ENCODE measurements at places on chromosomes 3 and 15.
A peak's percentile ranks its signal among the peaks of the same experiment; 100 is the strongest.

GRCh38 chr15:91065505-91065904, 34.6 kb upstream of the SV2B start:
- DNase-seq = no peak

GRCh38 chr15:41554915-41555314, 4.1 kb upstream of the TYRO3 start:
- DNase-seq = no peak

GRCh38 chr3:156750191-156750873, 75.8 kb upstream of the LEKR1 start:
- DNase-seq = no peak

DNA sequence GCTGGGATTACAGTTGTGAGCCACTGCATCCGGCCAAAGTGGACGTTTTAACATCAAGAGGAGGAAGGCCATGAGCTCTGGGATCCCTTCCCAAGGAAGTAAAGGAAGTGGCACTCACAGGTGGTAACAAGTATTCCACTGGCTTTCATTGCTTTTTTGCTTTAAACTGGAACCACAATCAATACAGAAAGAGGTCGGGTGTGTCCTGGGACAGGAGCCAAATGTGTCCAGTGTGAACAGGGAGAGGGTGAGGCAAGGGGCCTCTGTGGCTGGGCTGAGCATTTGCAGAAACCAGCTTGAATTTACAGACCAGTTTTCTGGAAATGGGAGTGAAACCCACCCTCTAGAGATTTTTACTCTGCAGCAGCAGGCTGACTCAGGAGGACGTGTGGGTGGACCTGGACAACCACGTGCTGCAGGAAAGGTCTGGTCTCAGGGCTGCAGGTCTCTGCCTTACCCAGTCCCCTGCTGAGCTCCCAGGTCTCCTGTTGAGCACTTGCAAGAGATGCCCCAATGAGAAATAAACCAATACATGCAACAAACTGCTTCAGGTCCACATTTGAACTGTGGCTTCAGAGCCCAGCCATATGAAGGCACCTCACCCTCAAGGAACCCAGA, 42.8 kb upstream of the TMEM115 start:
- DNase-seq = no peak

GRCh38 chr3:3107181-3107580, 3.0 kb downstream of the IL5RA start:
- DNase-seq = no peak

- DNase-seq = no peak
These were observed 195.7 kb downstream of the KCNAB1 start for GRCh38 chr3:156316076-156316475.

DNA sequence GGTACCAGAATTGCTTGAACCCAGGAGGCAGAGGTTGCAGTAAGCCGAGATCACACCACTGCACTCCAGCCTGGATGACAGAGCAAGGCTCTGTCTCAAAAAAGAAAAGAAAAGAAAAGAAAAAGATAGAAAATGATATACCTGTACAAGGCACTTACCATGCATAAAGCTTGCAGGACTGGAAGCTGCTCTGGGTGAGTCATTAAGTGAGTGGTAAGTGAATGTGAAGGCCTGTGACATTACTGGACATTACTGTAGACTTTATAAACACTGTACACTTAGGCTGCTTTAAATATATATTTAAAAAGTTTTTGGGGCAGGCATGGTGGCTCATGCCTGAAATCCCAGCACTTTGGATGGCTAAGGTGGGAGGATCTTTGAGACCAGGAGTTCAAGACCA, 99.2 kb downstream of the SLMAP start:
- no peak for DNase-seq

GRCh38 chr3:113953677-113954076, 5.9 kb downstream of the ZDHHC23 start:
- DNase-seq = no peak

DNA sequence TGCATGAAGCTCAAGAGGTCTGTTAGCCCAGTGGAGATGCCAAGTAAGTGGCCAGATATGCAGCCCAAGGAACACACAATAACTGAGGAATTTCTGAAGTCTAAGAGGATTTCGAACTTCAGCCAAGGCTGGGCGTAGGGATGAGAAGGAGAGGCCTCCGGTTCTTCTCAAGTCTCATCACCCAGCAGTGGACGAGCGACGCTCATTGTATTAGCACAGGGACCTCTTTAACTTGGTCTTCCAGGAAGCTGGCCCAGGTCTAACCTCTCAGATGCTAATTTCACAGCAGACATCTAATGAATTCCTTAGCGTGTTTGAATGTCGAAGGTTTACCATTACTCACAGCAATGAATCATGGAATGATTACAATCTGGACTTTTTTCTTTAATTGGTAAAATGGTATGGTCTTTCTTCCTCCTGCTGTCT, 85.0 kb downstream of the HES1 start:
- DNase-seq = no peak

- DNase-seq = no peak
These were observed 61.4 kb downstream of the IGF2BP2 start for GRCh38 chr3:185763347-185764005.

- DNase-seq = no peak
These were observed 6.6 kb downstream of the RHO start for GRCh38 chr3:129535075-129535474.

DNA sequence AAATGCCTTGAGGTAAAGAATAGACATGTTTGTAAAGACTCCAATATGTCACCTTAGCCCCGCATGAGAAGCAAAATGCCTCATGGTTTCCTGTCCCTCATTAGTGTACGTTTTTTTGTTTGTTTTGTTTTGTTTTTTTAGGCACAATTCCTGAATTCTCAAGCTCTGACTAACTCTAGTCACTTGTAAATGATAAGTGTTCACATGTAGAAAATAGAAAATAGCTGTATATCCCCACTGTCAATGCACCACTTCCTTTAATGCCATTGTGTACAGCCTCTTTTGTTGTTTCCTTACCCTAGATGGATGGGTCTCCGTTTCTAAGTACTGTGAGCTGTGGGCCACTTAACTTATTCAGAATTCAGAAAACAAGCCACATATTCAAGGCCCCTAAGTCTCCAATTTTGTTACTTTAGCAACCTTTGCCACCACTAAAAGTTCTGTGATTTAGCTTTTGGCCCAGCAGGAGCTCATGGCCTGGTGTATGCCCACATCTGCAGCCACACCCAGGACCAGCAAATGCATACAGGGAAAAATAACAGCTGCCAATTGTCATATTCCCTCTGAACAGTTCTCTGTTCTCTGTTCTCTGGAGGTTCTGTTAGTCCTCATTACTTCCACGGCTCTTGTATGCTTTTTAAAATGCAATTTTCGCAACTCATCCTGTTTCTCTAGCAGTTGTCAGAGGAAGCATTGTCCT, 655.5 kb downstream of the GBE1 start:
- DNase-seq = no peak

- DNase-seq = no peak
These were observed 39.0 kb downstream of the TSC22D2 start for GRCh38 chr3:150447084-150447483.

DNA sequence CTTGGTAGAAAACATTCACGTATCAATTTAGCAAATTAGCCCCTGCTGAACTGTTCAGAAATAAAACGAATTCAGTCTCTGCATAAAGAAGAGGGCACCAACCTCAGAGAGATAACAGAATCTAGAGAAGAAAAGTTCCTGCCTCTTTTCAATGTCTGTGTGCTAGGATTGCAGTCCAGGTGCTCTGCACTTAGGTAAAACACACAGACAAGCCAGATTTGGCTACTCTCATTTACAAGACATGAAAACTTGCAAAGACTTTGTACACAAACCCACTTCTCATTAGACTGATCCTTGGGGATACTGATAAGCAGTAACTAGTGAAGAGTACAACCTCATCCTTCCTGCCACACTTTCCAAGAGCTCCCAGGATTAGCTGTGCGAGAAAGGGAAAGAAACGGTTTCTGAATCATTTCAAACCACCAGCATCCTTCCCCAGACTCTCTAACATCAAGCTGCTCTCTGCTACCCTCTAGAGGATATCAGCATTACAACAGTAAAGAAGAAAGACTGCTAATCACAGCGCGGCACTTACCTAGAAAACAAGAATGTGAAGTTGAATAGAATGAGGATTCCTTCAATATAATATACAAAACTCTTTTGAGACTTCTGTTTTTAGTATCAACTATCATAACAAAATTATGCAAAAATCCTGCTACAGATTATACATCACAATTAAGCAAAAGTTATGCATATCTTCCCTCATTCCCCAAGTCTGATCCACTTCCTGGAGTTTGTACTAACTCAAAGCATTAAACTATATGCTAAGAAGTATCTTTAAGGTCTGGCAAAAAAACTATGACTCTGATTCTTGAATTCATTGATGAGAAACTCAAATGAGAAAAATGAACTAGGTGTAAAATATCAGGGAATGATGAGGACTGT, 306.4 kb downstream of the MAGI1 start:
- DNase-seq = peak; percentile 6

GRCh38 chr15:39960411-39960810, 26.5 kb downstream of the EIF2AK4 start:
- no peak for DNase-seq

- no peak for DNase-seq
These were observed 75.1 kb upstream of the OSTN start for GRCh38 chr3:191123946-191124345.

- no peak for DNase-seq
These were observed 149.2 kb upstream of the CTNNB1 start for GRCh38 chr3:41050144-41050543.

All from NCI-H187 (cell line).